ENCODE measurements at places on chromosomes 16 and 17. TPM values are rescaled to one million over a fixed set of nuclear protein-coding genes. Genes with fewer than 3 reads are reported as not detected.

The GSG1L gene
- total RNA-seq = under 0.01 TPM

The CCL8 gene
- 0.38 TPM for total RNA-seq

The ZSCAN10 gene
- total RNA-seq = not detected

The C17orf100 gene
- total RNA-seq = 0.33 TPM

Measured in vein endothelial cell (primary cell).